Stromal cell of bone marrow (primary cell): ENCODE measurements at places on chromosomes 2 and 18.

GRCh38 chr2:58601017-58601416, 359.9 kb upstream of the FANCL start:
- peak; percentile 20 for DNase-seq

GRCh38 chr2:240579071-240579762, 7.3 kb upstream of the CAPN10 start:
- DNase-seq, result no peak

DNA sequence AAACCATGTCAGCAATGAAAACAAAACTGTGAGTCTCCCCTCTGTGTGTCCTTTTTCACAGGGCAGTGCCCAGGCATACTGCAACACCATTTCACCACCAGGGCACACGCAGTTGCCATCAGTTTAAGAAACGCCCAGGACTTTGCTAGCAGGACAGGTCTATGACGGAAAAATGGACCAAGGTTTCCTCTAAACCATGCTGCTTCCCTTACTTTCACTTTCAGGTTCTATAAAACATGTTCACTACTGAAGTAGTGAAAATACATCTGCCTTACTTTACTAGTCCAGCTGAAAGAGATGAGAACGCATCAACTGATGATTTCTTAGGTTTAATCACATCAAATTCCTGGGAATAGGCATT, 110.5 kb downstream of the TCF4 start:
- peak; percentile 38 for DNase-seq

GRCh38 chr18:213505-213904, 54.3 kb downstream of the THOC1 start:
- no peak for DNase-seq

GRCh38 chr2:213234641-213235040, 49.6 kb upstream of the SPAG16 start:
- no peak for DNase-seq

- no peak for DNase-seq
These were observed 28.8 kb upstream of the EVA1A start for GRCh38 chr2:75589391-75590105.

DNA sequence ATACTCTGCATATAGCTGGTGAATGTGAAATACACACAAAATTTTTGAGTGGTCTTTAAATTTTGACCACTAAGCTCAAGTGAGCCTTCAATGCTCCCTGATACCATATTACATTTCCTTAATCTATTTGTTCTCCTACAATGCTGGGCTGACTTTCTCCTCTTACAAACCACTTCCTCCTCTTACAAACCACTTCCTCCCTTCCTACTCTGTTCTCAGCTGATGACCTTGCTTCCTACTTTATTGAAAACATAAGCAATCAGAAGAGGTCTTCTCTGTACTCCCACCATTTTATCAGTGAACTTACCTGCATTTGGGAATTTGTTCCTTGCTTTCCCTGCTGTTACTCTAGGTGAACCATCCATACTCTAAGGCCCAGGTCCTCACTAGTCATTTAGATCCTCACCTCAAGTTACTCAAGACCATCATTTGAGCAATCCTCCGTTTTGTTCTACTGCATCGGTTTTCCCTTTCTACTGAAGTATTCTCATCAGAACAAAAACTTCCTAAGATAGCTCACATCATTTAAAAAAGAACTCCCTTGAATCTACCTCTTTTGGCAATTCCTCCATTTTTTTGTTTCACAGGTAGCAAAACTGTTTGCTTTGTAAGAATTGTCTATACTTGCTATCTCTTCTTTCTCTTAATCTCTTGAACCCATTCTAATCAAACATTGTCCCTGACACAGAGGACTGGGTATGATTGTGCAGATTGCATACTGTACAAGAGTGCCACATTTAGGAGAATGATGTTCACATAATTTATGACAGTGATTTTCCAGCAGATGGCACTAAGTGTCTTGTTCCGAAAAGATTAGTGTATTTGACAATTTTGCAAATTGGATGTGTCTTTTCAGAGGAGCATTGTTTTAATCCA, 96.5 kb downstream of the EPB41L5 start:
- peak; percentile 19 for DNase-seq

- no peak for DNase-seq
These were observed 169.0 kb upstream of the DDX18 start for GRCh38 chr2:117645458-117645857.

GRCh38 chr18:54351186-54351585, 6.5 kb downstream of the STARD6 start:
- no peak for DNase-seq

DNA sequence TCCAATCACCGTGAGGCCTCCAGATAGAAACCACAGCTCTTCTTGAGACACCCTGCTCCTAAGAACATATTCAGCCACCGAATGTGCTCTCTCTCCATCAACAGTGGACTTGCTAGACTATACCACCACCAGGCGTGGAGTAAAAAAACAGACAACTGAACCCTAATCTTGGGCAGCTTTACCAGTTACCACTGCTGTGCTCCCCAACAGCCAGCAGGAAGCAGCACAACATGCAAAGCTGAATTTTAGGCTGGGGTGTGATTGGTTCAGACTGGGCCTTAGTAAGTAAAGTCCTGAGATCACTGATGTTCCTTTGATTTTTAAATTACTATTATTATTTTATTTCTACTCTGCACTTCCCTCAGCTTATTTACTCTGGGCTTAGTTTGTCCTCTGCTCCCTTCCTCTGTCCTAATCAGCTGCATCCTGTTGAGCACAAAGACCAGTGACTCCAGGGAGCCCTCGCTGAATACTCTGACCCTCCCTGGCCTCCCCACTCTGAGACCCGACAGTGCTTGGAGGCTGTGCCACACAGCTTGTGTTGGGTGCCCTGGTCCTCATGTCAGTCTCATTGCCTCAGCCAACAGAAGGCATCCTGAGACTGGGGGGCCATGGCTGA, 21.9 kb downstream of the MRPL35 start:
- peak; percentile 57 for DNase-seq

DNA sequence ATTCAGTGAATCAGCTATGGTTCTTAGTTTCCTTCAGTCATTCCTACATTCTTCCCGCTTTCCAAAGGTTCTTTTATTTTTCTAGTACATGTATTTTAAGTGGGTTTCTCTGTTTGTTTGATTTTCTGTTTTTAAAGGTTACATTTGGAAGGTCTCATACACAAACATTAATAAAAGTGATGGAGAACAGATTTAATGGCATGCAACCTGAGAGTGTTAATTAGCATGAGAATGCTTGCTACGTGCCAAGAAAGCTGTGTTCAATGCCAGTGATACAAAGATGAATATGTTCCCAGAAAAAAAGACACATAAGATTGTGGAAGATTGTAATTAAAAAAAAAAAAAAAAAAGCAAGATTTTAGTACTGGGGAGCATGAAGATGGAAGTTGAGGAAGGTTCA, 61.8 kb upstream of the CDC42EP3 start:
- DNase-seq, result no peak

DNA sequence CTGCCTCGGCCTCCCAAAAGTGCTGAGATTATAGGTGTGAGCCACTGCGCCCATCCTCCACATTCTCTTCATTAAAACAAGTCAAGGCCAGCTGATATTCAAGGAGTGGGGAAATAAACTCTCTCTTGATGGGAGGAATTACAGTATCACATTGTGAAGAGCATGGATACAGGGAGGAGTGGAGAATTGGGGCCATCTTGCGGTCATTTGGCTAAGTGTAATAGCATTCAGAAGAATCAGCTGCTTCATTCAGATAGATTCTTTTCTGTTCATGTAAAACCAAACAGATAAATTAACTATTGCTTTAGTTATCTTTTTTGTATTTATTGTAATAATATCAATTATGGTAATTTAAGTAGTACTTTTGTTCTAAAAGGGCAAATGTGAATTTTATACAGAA, 156.3 kb downstream of the UBR3 start:
- DNase-seq, result no peak

DNA sequence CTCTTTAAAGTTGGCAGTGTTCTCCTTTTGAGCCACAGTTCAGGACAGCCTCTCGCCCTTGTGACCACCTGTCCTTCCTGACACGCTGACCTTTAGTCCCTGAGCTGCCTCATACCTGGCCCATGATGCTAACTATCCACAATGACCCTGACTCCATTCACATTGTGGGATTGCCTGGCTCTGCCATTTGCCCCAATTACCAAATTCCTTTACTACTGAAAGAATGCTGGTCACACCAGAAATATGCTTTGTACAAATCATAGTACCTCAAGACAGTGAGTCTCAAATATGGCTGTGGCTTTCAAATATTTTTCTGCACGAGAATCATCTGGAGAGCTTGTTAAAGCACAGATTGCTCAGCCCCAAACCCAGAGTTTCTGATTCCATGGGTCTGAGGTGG, 54.2 kb downstream of the LTBP1 start:
- no peak for DNase-seq

DNA sequence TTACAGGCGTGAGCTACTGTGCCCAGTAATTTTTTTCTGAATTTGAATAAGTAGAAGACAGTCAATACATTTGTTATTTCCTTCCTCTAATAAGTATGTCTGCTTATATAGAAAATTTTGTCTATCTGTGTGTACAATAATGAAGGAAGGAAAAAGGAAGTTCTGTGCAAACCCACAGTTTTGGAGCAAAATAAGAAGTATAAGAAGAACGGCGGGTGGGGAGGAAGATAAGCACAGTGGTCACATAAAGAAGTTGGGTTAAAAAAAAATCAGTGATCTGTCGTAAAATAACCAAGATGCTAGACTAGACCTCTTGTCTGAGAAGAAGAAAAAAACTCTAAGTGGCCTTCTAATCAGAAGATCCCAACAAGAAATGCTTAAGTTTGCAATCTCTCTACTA, 20.2 kb downstream of the MGAT4A start:
- no peak for DNase-seq

DNA sequence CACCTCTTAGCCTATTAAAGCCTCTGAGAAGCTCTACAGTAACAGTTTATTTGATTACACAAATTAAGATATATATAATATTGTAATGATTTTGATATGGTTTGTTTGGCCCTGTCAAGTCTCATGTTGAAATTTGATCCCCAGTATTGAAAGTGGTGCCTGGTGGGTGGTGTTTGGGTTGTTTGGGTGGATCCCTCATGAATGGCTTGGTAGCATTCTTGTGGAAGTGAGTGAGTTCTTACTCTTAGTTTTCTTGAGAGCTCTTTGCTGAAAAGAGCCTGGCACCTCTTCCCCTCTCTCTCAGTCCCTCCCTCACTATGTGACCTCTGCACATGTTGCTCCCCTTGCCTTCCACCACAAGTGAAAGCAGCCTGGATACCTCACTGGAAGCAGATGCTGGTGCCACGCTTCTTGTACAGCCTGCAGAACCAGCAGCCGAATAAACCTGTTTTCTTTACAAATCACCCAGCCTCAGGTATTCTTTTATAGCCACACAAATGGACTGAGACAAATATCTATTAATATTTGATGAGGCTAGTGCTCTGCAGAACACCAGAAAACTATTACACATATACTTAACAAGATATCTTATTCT, 52.8 kb downstream of the SLC4A10 start:
- no peak for DNase-seq

- DNase-seq, result peak; percentile 3
These were observed 41.6 kb downstream of the ACKR3 start for GRCh38 chr2:236610991-236611821.

- peak; percentile 92 for DNase-seq
These were observed 40.0 kb upstream of the LAPTM4A start for GRCh38 chr2:20091305-20091991.

- no peak for DNase-seq
These were observed 151.6 kb upstream of the ZNF236 start for GRCh38 chr18:76670564-76671288.

DNA sequence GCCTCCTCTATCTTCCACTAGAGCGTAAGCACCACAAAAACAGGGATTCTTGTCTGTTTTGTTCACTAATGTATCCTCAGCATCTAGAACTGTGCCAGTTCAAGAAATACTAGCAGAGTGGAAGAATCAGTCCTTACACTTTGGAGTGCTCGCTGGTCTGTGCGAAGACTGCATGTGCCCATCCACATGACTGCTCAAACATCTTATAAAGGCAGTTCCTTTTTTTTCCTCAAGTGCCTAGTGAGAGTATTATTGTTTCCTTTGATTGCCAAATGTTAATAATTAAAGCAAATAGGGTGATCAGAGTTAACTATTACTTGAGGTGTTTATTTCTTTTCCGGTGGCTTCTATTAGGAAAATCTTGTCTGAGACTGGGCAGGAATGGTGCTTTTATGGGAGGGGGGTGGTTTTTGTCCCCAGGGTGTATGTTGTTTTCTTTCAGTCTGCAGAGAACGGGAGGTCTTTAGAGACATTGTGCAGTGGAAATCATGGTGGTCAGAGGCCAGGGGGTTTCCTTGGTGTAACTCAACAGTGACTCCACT, 45.6 kb upstream of the ITGB6 start:
- DNase-seq, result no peak

- no peak for DNase-seq
These were observed 2.4 kb downstream of the GPR17 start for GRCh38 chr2:127648321-127648720.

GRCh38 chr2:236338495-236339184, 74.4 kb upstream of the ASB18 start:
- peak; percentile 6 for DNase-seq

GRCh38 chr2:9693196-9693491, 62.3 kb upstream of the YWHAQ start:
- peak; percentile 91 for DNase-seq

DNA sequence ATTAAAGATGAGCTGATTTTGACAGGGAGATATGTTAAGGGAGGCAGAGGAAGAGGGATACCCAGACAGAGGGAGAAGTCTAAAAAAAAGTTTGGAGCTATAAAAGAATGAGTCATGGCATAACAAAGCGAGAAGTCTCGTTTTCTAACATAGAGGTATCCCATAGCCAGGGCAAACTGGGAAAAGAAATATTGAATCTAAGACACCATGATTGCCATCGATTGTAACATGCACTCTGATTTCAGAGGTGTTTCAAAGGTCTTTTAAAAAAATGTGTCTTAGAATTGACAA, 110.7 kb downstream of the MDH1 start:
- DNase-seq, result no peak

GRCh38 chr2:153488072-153488471, 9.5 kb upstream of the RPRM start:
- no peak for DNase-seq

- DNase-seq, result no peak
These were observed 23.0 kb upstream of the CEP68 start for GRCh38 chr2:65033178-65033577.

- no peak for DNase-seq
These were observed 3.6 kb downstream of the TTR start for GRCh38 chr18:31595121-31595771.

DNA sequence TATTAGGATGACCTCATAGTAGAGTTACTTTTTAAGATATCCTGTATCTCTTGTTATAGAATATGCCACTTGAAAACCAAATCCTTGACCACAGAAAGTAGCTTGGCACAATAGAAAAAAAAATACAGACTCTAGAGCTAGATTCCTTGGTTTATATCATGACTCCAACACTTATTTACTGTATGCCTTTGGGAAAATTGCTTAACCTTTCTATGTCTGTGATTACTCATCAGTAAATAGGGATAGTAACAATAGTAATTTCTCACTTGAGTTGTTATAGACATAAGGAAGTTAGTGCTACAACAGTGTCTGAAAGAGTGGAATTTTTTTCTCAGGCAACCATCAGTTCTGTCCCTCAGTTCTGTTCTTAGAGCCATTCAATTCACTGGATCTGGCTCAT, 193.8 kb downstream of the GULP1 start:
- DNase-seq, result peak; percentile 6

- DNase-seq, result no peak
These were observed 390.8 kb downstream of the TGIF1 start for GRCh38 chr18:3840766-3841165.
